ENCODE measurements at places on chromosomes 1 and 21.
A peak's percentile ranks its signal among the peaks of the same experiment; 100 is the strongest.

DNA sequence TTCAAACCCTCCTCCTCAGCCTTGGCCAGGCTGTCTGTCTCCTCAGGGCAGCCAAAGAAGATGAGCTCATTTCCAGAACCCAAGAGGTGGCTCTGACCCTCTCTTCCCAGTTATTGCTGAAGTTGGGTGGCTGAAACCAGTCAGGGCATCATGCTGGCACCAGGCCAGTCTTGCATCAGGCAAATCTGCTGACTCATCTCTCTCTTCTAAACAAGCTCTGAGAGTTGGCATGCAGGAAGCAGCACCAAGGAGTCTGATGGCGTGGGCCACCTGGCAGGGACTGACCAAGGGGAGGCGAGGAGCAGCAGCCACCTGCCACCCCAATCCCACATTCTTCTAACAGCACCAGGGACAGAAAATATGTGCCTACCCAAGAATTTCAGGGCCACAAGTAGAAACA is 104.8 kb upstream of the ATP1A1 start:
- peak; percentile 86 for DNase-seq

DNA sequence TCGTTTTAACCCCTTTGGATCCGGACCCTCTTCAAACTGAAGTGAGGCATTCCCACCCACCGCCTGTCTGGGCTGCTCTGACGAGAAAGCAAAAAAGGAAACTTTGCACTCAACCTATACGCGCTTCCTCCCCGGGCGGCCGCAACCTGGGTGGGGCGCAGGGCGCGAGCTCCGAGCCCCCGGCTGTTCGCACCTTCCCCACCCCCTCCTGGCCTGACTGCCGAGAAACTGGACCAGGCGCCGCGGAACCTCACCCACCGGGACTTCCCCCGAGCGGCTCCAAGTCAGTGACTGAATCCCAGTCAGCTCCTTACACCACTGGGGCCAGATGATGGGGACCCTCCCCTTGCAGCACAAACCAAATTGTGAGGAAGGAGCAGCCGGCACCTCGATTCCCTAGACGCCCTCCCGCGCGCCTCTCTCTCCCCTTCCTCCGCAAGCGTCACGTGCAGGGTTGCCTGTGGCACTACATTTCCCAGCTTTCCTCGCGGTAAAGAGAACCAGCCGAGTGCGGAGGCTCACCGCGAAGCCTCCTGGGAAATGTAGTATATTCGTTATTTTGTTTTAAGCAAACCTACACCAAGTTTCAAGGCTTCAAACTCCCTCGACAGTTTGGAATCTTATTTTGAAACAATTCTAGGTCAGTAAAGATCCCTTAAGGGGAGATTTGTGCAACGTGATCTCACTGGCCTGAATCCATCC is at the start of gene RAB29:
Gene RAB29, minus strand, starts transcription at position 468 of the 702 bp plus-strand sequence. CDS start 526 bp downstream, outside the sequence.
- peak; percentile 72 for DNase-seq

DNA sequence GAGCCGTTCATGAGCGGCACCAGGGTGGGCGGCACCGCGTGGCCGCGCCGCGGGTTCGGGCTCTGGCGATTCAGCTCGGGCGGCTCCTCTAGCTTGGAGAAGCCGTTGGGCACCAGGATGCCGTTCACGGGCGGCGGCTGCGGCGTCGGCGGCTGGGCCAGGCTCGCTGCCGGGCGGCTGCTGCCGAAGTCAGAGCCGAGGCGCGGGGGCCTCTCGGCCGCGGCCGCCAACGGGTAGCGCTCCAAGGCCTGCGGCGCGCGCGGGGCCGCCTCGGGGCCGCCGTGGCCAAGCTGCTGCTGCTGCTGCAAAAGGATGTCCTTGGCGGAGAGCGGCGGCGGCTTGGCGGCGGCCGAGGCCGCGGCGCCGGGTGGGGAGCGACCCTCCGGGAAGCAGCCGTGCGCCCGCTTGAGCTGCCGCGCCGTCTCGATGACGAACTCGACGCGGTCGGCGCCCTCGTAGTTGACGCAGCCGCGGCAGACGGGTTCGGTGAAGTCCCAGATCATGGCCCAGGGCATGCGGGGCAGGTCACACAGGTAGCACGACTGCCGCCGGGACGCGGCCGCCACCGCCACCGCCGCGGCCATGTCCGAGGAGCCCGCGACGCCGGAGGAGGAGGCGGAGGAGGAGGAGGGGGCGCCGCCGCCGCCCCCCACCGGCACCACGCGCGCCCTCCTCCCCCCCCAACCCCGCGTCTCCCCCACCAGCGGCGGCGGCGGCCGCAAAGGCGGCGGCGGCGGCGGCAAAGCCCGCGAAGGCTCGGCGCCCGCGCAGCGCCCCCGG is 877 bp downstream of the IRF2BP2 start:
- DNase-seq = no peak

- peak; percentile 29 for DNase-seq
These were observed 4.5 kb upstream of the IER5 start for GRCh38 chr1:181083842-181084605.

GRCh38 chr1:36557041-36558000 is 74.6 kb upstream of the CSF3R start:
- DNase-seq = no peak

GRCh38 chr1:241869022-241869421 is 21.0 kb downstream of the EXO1 start:
- DNase-seq = no peak

DNA sequence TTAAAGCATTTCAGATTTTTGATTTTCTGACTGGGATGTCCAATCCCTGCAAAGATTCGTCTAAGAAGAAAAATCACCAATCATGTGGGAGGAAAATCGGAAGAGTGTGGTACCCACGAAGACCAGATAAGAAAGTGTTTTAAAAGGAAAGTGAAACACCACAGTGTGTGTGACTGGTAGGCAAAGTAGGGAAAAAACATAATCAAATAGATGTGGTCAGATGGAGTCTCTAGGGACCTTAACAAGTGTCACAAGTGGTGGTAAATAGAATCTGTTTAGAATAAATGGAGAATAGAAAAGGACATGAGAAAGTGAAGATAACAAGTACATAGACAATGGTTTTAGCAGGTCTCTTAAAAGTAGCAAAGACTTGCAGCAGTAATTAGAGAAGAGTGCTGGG is 154.6 kb downstream of the SLC30A10 start:
- no peak for DNase-seq

GRCh38 chr1:29292344-29292743 is 56.0 kb downstream of the PTPRU start:
- no peak for DNase-seq

DNA sequence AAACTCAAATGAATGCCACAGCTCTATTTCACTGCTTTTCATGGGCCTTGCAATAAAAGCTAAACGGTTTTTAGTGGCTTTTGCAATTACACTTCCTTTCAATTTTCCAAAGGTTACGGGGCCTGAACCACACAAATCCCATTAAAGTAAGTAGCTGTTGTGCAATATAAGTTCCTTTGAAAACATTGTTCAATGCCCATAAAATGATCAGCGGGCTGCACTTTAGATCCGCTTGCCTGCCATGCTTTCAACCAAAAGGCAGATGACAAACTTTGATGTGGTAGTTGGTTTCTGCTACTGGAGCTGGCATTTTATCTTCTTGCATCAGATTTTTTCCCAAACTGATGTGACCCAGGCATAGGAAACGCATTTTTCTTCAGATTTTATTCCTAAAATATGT is 50.2 kb downstream of the PRRX1 start:
- DNase-seq = no peak

Data from NCI-H446 treated with DMSO at 0.1 percent for 48 hours (cell line).